Activated CD4-positive, alpha-beta T cell treated with anti-CD3 and anti-CD28 coated beads, Interleukin-2, amount 10 ng/mL, durations not matched to agents 24 days and 14 days (primary cell): ENCODE measurements at places on chromosomes 1 and 21. TPM values are rescaled to one million over a fixed set of nuclear protein-coding genes. Genes with fewer than 3 reads are reported as not detected.

The ANKRD35 gene
- 0.40 TPM in 2 replicates for total RNA-seq

GRCh38 chr1:167714439-167715156, 7.2 kb upstream of the MPZL1 start:
- peaks cover 13% of the 10 kb centered on the region for H3K27me3 ChIP-seq
- H3K4me3 ChIP-seq: peak overlapping the region; percentile 96
- peak overlapping the region; percentile 98 for H3K27ac ChIP-seq
- peak; percentile 95 for DNase-seq
- H3K4me1 ChIP-seq: peaks cover 48% of the 10 kb centered on the region
- H3K36me3 ChIP-seq: peaks cover 3% of the 10 kb centered on the region

The STUM gene
- not detected in 2 replicates for total RNA-seq

- H3K4me3 ChIP-seq: no peak overlapping the region
- H3K27me3 ChIP-seq: peaks cover 36% of the 10 kb centered on the region
- no peak overlapping the region for H3K27ac ChIP-seq
- peak; percentile 74 for DNase-seq
Observed at GRCh38 chr21:20999659-21000058, 1.4 kb downstream of the NCAM2 start.

The PLCH2 gene
- total RNA-seq: 2.2 and 2.8 TPM in 2 replicates

DNA sequence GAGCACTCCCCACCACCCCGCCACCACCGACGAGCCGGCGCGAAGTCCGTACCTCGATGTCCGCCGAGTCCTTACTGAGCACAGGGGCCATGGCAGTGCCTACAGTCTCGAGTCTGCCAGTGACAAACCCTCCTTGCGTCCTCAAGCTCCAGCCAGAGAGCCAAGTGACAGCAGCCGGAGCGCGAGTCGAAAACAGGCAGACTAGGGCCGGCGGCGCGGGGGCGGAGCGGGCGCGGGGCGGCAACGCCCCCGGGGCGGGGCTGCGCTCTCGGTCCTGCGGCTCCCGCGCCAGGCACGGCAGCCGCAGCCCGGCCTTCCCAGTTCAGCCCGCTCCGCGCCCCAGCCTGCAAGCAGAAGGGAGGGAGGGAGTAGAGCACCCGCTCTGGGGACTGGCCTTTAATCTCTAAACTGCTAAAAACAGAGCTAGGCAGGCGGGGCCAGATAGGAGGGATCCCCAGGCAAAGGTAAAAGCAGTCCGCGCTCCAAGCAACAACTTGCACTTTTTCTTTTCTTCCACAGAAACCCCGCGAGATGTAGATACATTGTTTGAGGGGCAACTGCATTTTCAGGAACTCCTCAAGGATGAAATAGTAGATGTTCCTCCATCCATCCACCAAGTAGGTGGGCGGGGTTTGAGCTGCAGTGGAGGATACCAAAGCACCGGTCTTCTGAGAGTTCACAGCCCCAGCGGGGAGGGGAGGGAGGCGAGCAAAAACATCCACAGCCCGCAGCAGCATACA, at the start of gene DPYD:
DPYD (minus strand) TSS at position 203 of the 740 bp plus-strand sequence; CDS start at position 91, 112 bp downstream.
- peak within 1 kb of the TSS; percentile 98 for H3K27ac ChIP-seq
- H3K4me1 ChIP-seq: peaks cover 44% of the 10 kb centered on the region
- peak within 1 kb of the TSS; percentile 93 for H3K4me3 ChIP-seq
- H3K36me3 ChIP-seq: peaks cover 4% of the 10 kb centered on the region

DNA sequence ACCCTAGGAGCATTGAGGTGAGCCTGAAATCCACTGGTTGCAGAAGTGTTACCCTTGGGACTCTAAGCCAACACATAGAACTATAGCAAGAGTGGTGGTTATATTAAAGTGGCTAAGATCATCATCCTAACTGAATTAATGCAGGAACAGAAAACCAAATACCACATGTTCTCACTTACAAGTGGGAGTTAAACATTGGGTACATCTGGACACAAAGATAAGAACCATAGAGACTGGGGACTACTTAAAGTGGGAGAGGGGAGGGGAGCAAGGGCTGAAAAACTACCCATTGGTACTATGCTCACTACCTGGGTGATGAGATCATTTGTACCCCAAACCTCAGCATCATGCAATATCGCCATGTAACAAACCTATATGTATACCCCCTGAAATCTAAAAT, 100.0 kb downstream of the SLC25A24 start:
- no peak overlapping the region for H3K4me3 ChIP-seq
- H3K4me1 ChIP-seq: peaks cover 8% of the 10 kb centered on the region
- no peaks in the 10 kb centered on the region for H3K36me3 ChIP-seq
- peaks cover 6% of the 10 kb centered on the region for H3K27me3 ChIP-seq
- no peak for DNase-seq
- no peak overlapping the region for H3K27ac ChIP-seq

GRCh38 chr1:15035236-15035635, 118.3 kb upstream of the TMEM51 start:
- no peak overlapping the region for H3K4me3 ChIP-seq
- no peak for DNase-seq
- H3K4me1 ChIP-seq: peaks cover 2% of the 10 kb centered on the region
- no peak overlapping the region for H3K27ac ChIP-seq
- H3K36me3 ChIP-seq: no peaks in the 10 kb centered on the region

The IFNGR2 gene
- 8.5 and 9.9 TPM in 2 replicates for total RNA-seq

- H3K4me1 ChIP-seq: peaks cover 6% of the 10 kb centered on the region
- H3K4me3 ChIP-seq: no peak overlapping the region
- no peak for DNase-seq
Observed at GRCh38 chr1:52542085-52542688, 10.7 kb downstream of the TUT4 start.

The S100A9 gene
- not detected in 2 replicates for total RNA-seq

The CACNA1S gene
- not detected in 2 replicates for total RNA-seq
